ENCODE measurements at places on chromosomes 6 and 20.

DNA sequence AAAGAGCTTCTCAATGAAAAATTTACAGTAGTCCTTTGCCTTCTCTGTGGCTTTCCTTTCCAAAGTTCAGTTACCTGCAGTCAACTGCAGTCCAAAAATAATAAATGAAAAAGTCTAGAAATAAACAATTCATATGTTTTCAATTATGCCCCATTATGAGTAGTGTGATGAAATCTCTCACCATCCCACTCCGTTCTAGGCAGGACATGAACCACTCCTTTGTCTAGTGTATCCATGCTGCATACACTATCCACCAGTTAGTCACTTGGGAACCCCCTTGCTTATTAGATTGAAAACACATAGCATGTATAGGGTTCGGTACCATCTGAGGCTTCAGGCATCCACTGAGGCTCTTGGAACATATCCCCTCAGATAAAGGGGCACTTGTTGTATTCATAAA lies 80.6 kb upstream of the EYA4 start:
- no peak for DNase-seq

- DNase-seq, result no peak
These were observed 7.6 kb downstream of the CSNK2A1 start for GRCh38 chr20:535958-536357.

- no peak for DNase-seq
These were observed 116.3 kb upstream of the FKBP1C start for GRCh38 chr6:63094947-63095346.

GRCh38 chr20:17642404-17643269 lies 39.4 kb downstream of the RRBP1 start:
- DNase-seq, result no peak

GRCh38 chr6:21754891-21755290 lies 161.3 kb downstream of the SOX4 start:
- no peak for DNase-seq

DNA sequence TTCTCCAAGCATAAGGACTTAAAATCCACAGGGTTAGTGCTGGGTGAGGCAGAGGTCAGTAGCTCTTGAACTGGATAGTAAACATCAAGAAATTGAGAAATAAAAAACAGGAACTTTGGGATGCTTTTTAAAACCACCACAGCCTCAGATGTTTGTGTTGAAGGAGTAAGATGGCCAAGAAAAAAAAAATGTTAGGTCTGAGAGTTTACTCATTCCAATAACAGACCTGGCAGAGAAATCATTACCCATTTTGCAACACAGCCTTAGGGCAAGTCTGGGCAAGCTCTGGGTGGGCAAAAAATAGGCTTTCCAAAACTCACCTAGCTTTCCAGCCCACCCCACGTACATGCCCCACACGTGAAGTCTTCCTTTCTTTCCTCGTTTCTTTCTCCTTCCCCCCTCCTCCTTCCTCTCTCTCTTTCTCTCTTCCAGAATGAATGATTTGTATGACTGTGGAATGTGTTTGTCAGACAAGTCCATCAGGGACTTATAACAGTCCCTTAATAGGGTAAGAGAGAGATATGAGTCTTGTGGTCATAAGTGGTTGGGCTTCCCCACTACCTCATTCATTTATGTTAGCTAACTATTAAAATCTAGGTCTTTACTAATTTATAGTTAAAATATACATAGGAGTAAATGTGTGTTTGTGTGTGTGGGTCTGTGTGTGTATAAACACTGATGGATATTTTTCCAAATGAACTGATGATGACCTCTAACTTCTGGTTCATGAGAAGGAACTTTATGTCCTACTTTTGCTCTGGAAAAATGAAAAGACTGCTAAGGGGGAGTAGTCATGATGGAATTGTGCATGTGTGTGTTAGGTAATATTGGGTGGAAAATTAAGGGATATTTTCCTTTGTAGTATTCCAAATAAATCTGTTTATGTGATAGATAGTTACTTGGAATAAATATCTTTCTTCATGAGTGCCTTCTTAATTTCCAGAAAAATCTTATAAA lies 18.0 kb upstream of the DSE start:
- no peak for DNase-seq

GRCh38 chr20:21490105-21490504 lies 23.8 kb downstream of the NKX2-2 start:
- no peak for DNase-seq

GRCh38 chr6:129031051-129031599 lies 148.2 kb downstream of the LAMA2 start:
- no peak for DNase-seq

GRCh38 chr20:49318430-49319207 lies 40.8 kb upstream of the ZNFX1 start:
- no peak for DNase-seq

DNA sequence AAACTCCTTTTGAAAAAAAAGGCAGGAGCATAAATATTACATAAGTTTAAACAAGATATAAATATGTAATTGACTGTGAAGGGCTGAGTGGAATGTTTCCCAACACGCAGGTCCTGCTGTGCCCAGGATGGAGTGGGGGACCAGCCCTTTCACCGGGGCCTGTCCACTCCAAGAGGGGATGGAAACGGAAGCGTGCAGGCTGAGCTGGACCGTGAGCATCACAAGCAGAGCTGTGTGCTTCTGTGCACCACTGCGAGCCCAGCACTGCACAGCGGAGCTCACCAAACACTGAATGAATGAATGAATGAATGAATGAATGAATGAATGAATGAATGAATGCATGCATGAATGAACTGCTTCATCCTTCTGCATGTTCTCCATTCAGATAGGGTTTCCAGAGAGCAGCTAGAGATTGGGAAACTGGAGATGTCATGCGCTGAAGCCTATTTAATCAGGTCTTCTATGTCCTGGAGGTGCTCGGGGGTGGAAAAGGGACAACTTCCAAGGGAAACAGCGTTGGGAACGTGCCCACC lies 157.7 kb downstream of the ANKRD60 start:
- DNase-seq, result no peak

DNA sequence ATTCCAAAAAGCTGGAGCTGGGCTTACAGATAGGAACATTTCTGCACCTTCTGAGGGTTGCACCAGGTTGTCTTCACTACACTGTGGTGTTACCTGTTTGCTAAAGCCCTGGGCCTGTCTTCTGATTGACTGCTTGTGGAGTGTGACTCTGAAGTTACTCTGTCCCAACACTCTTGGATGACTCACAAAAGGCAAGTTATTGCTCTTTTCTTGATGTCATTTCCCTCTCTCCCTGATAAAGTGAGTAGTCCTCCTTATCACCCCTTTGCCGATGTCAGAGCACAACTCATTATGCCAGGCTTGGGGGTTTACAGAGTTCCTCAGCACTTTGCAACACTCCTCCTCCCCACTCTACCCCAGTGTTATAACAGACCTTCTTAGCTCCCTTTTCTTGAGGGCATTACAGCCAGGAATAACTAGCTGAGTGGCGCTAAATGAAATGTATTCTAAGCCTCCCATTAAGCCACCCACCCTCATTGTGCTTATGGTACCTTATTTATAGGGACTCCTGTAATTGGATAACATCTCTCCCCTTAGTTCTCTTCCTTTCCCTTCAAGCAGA lies 36.1 kb upstream of the NKX2-4 start:
- DNase-seq, result no peak

- no peak for DNase-seq
These were observed 568.2 kb upstream of the CHD6 start for GRCh38 chr20:42186337-42186736.

DNA sequence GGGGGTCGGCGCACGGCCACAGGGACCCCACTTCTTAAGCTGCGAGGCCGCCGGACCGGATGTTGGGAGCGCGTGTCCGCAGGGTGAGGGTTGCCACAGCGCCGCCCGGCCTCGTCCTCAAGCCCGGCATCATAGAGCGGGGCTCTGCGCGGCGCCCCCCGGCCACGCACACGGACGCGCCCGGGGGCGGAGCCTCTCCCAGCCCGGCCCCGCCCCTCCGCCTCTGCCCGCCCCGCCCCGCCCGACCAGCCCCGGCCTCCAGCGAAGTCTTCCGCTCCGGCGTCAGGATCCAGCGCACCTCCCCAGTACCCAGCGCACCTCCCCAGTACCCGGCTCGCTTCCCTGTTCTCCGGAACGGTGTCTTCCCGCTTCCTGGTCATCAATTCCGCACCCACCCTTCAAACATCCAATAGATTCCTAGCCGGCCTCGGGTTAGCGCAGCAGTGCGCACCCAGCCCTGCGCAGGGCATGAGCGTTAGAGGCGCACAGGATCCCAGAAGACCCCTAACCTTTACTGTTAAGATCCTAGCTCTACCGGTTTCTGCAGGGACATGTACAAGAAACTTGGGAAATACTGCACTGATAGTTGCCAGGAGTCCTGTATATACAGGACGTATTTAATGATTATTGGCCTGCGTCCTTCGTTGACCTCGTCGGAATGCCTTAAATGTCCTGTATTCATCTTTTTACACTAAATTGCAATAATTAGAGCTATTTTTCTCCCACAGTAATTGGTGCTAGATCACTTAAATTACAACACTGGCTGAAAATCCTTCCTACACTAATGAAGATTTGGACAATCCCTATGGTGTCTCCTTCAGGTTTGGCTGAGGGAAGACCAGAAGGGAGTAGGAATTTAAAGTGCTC lies 535 bp upstream of the DNAAF9 start:
- DNase-seq, result peak; percentile 70

GRCh38 chr6:158284007-158284875 lies 28.0 kb upstream of the TULP4 start:
- DNase-seq, result no peak

DNA sequence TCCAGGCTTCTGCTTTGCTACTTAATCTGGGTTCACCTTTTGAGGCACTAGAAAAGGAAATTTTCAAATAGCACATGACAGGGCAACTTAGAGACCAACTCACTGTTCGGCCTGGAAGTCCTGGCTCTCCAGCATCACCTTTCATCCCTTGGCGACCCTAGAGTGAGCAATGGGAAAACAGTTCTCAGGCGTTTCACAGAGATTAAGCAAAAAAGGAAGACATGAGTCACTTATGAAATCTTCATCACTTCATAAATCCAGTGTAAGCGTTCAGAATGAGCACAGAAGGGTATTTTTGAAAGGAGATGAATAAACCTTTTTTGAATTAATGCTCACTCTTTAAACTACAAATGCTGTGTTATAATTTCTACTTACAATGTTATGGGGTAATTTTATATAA lies 104.0 kb downstream of the COL12A1 start:
- DNase-seq, result no peak

GRCh38 chr6:159700970-159701369 lies 7.9 kb upstream of the SOD2 start:
- DNase-seq, result no peak

DNA sequence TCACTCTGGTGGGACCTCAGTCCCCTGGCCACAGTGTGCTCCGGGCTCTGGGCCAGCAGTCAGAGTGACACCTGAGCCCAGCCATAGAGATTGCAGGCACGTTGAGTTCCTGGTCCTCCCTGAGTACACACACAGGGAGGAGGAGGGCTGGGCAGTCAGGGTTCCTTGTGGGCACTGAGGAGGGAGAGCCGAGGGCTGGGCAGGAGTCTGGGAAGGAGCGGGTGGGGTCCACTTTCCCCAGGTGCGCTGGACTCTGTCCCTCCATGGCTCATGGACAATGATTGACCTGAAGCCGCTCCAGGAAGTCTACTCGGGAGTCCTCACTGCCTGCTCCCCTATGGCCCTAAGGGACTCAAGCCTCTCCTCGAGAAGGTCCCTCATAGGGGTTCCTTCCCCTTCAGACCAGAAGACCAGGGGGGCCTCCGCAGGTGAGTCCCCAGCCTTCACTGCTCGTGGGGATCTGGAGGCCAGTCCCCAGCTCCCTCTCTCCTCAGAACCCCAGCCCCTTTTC lies 1.1 kb downstream of the SLC44A4 start:
- no peak for DNase-seq

DNA sequence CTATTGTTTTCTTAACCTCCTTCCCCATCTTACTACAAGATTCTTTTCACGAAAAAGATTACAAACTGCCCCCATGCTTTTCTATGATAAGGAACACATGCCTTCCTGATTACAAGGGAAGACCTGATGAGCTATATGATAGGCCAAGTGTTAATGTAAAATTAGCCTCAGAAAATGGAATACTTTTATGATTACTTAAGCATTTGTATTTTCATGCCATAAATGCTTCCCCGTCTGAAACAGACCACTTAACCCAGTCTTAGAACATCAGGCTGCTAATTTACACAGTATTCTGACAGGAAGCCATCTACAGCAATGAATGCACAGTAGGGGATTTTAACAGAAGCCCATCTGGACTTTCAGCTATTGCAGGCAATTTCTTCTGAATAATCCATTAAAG lies 274.9 kb downstream of the HAO1 start:
- no peak for DNase-seq

DNA sequence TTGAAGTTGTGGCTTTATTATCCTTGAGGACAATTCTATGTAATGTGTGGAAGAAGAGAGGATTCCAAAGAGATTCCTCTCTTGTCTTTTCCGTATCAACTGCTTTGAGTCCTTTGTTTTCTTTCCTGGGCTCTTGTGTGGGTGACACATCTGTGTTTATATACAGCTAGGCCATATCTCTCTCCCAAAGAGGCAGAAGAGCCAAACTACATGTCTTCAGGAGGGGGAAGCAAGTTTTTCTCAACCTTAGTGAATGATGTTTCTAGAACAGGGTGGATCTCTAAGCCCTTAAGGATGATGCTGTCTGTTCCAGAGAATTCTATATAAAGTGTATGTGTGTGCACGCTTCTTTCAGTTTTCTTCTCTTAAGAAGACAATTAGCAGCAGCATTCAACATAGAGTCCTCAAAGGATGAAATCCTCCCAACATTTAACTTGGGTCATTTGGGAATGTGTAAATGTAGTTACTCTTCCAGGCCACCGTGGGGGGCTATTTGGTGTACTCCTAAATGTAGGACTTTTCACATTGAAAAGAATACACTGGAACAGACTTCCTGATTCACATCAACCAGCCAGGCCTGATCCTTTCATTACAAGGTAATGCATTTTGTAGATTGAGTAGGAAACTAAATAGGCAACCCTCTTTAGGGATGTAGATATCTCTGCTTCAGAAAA lies 92.8 kb upstream of the EEF1E1 start:
- DNase-seq, result no peak

DNA sequence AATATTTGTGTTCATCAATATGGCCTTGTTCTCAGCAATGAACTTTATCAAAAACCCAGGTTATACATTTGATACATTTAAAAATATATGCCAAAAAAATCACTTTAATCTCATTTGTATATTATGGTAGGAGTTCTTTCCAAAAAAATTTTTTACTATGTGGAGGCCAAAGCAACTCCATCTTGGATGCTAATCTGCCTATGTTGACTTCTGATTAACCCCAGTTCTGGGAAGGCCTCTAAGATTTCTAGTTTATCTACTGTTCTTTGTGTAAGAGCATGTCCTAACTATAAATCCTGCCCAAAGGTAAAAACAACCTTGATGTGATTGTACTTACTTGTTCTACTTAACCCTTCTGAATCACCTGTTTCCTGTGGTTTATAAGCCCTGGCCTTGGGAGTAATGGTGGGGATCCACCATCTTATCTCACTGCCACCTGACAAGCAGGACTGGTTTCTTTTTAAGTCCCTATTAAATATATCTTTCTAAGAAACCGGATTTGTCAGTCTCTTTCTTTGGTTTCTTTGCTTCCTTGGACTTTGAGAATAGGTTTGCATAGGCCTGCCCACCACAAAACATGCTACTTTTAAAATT lies 46.7 kb downstream of the RNGTT start:
- DNase-seq, result no peak

GRCh38 chr6:109767961-109768360 lies 76.9 kb downstream of the FIG4 start:
- DNase-seq, result no peak
